ENCODE measurements at places on chromosomes 6 and 20.

- no peak for DNase-seq
These were observed 772.8 kb upstream of the MAN1A1 start for GRCh38 chr6:120122401-120122800.

- DNase-seq, result no peak
These were observed 666.0 kb downstream of the PHF3 start for GRCh38 chr6:64301307-64302236.

- DNase-seq, result no peak
These were observed 8.6 kb upstream of the LY6G5C start for GRCh38 chr6:31689249-31690110.

DNA sequence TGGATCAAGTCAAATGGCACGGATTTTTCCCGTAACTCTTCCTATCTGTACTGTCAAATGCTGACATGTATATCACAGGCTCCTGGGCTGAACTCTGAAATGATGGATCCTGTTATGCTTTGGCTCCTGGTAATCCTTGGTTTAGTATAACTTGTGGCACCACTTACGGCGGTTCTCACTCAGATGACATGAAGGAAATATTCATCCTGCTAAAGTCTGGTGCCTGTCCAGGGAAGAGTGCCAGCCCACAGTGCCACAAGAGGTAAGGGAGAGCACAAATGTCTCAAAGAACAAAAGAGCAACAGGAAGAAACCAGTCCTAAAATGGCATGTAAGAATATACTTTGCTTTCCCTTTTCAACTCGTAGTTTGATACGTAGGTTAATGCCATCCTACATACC lies 93.1 kb upstream of the TAB2 start:
- DNase-seq, result no peak

GRCh38 chr6:40022867-40023266 lies 88.6 kb upstream of the MOCS1 start:
- no peak for DNase-seq

- no peak for DNase-seq
These were observed 111.8 kb upstream of the SLC35F1 start for GRCh38 chr6:117795234-117795633.

DNA sequence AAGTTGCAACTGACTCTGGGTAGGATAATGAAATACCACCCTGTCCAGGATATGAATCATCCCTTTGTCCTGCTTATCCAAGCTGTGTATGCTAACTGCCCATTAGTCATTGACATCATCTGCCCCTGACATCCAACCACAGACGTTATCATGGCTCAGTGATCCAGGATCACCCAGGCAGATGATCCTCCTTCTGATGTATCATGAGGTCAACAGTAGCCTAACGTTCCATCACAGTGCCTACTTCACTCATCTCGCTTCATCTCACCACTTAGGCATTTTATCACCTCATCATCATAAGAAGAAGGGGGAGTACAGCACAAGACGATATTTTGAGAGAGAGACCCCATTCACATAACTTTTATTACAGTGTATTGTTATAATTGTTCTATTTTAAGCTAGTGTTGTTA lies 13.4 kb upstream of the BTN3A2 start:
- no peak for DNase-seq

DNA sequence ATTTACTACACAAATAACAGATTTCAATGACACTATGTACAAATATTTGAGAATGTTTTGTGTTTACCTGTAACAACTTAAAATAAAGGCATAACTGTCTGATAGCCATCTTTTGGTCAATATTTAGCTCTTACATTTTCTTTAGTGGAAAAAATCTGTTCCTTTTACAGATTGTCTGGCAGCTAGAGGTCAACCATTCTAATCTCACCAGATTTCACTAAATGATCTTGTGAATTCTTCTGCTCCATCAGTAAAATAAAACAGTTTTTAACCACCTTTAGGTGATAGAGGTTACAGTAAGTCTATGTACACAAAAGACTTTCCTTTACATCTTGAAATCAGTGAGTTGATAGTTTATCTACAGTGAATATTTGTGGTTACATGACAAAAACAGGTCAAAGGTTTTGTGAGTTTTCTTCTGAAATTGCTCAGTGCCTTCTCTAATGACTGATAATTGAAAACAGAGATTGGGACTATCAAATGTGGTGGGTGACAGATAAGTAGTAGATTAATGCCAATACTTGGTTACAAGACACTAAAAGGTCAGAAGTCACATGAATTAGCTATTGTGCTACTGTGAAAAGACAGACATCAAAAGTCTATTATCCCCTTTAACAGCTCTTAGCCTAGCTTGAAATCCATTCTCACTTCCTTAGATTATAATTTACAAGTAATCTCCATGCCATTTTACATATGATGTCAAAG lies 47.4 kb downstream of the BMP5 start:
- no peak for DNase-seq

DNA sequence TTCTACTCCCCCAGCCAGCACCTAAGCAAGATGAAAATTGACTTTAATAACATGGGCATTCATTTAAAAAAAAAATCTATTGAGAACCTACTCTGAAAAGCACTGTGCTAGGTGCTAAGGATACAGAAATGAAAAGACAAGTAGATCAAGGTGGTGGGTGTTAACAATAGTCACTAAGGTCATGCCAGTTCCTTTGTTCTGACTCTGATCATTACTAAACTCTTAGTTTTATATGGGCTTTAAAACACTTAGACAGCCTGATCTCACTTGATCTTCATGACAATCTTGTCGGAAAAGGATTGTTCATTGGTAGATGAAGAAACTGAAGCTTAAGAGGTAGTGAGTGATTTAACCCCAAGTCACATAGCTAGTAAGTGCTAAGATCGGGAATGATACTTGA lies 285.7 kb upstream of the PRDM1 start:
- DNase-seq, result no peak

DNA sequence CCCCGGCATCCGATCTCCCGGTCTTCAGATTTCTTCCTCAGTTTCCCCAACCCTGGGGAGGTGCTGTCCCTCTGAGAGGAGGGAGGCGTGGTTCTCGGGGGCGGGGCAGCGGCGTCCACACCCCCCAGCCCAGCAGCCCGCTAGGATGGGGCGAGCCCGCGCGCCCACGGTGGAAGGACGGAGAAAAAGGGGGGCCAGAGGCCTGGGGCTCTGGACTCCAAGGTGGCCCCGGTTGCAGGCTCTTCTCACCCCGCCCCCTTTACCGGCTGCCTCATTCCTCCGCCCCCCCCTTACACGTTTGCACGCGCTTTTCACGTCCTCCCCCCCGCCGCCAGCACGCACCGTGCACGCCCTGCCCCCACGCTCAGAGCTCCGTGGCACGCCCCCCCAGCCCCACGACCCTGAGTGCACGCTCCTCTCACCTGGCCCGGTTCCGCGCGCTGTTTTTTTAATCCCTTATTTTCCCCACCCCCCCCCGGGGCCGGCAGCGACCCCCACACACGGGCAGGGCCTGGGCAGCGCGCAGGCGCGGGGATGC lies 402 bp downstream of the ZBTB12 start:
- DNase-seq, result peak; percentile 56

DNA sequence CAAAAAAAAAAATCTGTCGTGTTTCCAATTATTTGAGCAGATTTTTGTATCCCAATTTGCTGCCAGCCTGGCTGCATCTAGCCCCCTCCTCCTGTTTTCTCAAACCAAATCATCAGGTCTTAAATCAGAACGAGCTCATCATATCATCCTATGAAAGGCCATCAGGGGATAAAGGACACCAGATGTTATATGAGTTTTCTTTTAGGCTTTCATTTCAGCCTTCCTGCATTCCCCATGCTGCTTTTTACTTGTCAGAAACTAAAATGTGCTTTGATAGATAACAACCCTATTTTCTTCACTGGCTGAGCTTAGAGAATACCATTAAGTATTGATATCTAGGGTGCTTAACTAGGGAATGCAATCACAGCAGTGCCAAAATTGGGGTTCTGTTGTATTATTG lies 968.4 kb upstream of the SLC35B3 start:
- no peak for DNase-seq

DNA sequence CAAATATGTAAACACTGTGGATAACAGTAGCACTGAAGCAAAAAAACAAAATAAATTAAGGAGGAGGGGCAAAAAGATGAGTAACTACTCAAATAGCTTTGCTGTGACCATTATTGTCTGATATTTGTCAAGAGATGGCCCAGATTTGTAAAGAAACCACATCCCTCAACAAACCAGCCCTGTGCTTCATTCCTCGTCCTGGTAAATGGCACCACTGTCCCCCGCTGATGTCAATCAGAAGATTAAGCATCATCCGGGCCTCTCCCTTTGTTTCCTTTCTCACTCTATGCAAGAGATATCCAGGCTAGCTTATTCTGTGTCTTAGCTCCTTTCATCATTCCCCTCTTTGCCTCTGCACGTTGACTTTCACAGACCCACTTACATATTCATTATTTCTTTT lies 259.0 kb downstream of the SYNE1 start:
- peak; percentile 17 for DNase-seq

DNA sequence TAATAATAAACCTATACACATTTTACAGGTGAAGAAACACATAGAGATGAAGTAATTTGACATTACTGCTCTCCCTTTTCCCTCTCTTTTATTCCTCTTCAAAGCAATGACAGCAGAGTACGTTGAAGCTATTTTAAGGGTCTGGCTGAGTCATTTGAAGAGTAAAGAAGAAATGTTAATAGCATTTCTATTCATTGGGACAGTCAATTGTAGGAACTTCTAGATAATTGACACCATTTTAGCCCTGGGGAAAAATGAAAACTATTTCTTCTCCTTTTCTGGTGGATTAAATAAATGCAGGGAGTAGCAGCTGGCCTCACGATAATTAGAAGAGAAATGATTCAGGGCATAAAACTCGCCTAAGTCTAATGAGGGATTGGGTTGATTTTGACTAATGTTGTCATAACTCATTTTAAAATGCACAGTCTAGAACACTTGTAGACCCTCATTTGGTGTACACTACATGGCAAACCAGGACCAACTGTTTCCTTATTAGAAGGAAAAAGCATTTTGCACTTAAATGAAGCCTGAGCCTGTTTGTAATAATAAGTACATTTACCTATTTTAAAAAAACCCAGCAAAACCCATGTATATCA lies 48.1 kb downstream of the RIPOR2 start:
- no peak for DNase-seq

DNA sequence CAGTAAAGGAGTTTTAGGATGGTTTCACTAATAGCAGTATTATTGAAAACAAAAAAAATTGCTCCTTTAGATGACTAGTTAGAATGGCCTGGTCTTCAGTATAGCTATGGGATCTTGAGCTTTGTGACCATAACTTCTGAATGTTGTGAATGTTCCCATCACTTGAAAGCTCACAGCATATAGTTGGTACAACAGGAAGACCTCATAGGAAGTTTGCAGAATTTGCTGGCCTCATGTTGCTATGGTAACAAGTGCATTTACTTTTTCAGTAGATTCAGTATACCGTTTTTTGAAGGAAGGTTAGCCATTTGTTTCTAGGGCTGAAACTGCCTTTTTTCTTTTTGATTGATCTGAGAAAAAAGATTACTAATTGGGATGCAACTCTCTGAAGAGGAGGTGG lies 8.3 kb downstream of the PHF3 start:
- DNase-seq, result peak; percentile 22

GRCh38 chr6:47419621-47420020 lies 58.0 kb upstream of the CD2AP start:
- DNase-seq, result no peak

DNA sequence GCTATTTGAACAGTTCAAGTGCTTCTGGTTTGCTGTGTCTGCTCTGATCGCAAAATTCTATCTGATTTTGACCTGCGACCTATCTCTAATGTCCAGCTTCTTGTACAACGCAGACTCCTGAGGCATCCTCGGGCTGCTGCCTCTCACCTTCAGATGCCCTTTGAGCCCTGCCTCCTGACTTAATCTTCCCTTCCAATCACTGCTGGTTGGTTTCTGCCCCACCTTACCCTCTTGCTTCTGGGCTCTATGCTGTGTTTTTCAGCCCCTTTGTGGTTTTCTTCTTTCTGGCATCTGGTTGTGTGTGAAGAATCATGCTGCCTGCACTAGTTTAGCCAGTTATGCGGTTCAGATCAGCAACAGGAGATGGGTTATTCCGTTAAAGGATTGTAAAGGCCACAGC lies 131.2 kb upstream of the THEMIS start:
- no peak for DNase-seq

- peak; percentile 53 for DNase-seq
These were observed 163.6 kb downstream of the LY86 start for GRCh38 chr6:6752129-6752528.

GRCh38 chr6:27026361-27026760 lies 221.1 kb upstream of the PRSS16 start:
- DNase-seq, result no peak

DNA sequence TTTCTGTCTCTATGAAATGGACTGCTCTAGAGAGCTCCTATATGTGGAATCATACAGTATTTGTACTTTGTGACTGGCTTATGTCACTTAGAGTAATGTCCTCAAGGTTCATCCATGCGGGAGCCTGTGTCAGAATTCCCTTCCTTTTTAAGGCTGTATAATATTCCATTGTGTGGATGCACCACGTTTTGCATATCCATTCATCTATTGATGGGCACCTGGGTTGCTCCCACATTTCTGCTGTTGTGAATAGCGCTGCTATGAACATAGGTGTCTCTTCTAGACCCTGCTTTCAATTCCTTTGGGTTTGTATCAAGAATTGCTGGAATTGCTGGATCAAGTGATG lies 155.4 kb downstream of the BMP7 start:
- DNase-seq, result no peak

GRCh38 chr6:72579865-72580264 lies 42.0 kb upstream of the KCNQ5 start:
- DNase-seq, result no peak

GRCh38 chr6:64696053-64696452 lies 1011.0 kb downstream of the EYS start:
- no peak for DNase-seq

GRCh38 chr20:63856098-63856511 lies 5.2 kb upstream of the ABHD16B start:
- no peak for DNase-seq

- no peak for DNase-seq
These were observed 11.0 kb downstream of the CD24 start for GRCh38 chr6:106963544-106963943.

- DNase-seq, result no peak
These were observed 25.0 kb upstream of the TBC1D22B start for GRCh38 chr6:37232430-37233017.

GRCh38 chr6:102300350-102300749 lies 906.8 kb downstream of the GRIK2 start:
- DNase-seq, result no peak

Measured in lung (tissue), 17 donors.